ENCODE measurements at places on chromosomes 11 and 22.
A peak's percentile ranks its signal among the peaks of the same experiment; 100 is the strongest.

DNA sequence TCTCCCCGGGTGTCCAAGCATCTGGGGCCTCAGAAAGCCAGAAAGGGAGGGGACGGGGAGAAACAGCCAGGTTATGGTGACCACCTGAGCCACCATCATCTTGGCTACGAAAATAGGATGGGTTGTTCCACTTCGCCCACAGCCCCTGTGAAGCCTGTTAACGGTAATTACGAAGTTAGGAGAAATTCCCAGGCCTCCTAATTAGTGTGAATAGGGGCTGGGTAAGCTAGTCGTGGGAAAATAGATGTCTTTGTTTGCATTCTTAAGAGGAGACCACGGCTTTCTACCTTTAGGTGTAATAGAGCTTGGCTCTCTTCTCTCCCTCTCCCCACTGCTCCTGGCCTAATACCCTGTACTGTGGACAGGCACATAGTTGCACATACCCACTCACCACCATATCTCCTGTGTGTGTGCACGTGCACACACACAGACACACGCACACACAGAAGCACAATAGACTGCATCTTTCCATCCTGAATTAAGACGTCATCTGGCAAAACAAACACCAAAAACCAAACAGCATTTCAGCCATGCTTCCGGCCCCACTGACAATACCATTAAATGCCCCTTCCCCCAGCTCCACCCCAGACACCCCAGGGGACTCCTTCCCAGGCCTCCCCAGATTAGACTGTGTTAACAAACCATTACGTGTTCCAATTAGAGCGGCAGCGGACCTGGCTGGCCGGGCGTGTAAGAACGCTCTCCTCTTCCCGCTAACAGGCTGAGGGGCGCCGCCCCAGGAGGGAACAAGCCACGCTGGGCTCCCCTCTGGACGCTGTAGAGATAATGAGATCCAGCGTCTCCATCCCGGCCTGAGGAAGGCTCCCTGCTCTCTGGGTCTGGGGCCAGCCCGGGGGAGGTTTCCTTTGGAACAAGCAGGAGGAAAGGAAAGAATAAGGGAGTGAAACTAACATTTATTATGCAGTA, 72.8 kb downstream of the TP53I11 start:
- DNase-seq = no peak

DNA sequence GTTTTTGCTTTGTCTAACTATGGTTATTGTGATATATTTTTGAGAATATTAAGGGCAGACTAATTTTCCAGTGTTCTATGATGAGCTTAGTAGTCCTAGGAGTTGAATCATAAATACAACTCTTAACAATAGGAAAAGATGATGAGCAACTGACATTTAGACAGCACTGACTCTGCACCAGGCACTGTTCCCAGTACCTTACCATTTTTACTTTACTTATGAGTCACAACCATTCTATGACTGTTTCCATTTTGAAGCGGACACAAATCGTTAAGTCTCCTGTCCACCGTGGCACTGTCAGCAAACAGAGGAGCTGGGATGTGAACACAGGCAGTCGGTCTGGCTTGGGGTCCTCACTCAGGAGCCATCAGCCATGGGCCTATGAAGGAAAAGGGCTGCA, 3.4 kb upstream of the SCGB2A2 start:
- no peak for DNase-seq

GRCh38 chr22:19204640-19205039, 26.1 kb upstream of the SLC25A1 start:
- DNase-seq = no peak

- DNase-seq = no peak
Observed at GRCh38 chr11:1341928-1342524, 32.6 kb upstream of the TOLLIP start.

DNA sequence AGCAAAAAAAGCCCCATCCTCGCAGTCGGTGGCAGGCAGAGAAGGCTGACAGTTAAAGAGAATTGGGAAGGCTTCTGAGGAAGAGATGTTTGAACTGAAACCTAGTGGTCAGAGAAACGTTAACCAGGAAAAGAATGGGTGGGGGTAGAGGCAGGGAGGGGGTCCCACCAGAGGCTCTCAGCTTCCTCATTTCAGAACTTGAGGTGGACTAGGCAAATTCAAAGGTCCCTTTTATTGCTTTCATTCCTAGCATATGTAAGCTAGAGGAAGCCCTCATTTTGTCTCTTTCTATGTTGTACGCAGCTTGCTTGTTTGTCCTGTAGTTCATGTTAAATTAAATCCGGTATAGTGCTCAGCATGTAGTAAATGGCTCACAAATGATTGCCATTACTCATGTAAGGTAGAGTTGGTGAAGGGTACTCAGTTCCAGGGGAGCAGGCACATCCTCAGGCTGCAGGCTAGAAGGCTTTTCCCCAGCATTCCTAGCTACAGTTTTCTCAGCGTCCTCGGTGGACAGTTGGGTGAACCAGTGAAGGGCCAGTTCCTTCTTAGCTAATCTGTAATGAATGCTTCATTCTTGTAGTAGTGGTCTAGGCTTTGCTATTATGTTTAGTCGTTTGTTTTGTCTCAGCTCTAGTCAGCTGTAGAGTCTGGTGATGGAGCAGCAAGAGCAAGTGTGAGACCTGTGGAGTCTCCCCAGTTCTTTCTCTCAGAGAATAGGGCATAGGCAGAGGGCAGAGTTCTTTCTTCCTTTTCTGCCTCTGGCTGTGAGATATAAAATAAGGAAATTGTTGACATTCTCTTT, 58.6 kb downstream of the UVRAG start:
- DNase-seq = no peak

GRCh38 chr11:77202941-77203900, 75.2 kb downstream of the MYO7A start:
- no peak for DNase-seq

DNA sequence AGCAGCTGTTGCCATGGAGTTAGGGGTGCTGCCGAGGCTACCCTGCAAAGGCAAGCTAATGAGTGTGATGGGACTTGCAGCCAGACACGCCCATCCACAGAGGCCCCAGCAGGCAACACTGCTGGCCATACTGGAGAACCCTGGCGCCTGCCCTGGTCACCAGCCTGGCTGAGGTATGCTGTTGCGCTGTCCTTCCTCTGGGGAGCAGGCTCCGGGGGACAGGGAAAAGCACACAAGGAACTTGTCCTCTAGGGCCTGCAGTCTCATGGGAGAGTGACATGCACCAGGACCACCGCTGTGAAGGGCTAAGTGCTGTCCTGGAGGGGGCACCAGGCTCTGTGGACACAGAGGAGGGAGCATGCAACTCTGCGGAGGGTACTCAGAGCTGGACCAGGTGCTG, 35.8 kb downstream of the TOM1 start:
- DNase-seq = no peak

- no peak for DNase-seq
Observed at GRCh38 chr11:95547186-95547585, 242.4 kb downstream of the FAM76B start.

DNA sequence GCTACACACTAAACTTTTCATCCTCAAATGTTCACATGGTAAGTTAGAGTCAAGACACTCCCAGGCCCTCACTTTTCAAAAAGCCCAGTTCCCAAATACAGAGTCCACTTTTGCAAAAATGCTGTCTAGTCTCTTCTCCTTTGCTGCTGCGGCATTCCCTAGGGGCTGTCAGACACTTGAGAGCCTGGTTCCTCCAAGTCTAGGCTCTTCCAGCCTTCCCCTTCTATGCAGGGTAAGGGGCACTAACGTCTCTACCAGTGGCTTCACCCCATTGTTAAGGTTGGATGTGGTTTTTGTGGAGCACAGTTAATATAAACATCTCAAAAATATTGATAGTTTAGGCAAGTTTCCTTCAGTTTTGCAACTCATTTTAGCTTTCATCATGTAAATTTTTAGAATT, 181.5 kb downstream of the KIF18A start:
- DNase-seq = no peak

DNA sequence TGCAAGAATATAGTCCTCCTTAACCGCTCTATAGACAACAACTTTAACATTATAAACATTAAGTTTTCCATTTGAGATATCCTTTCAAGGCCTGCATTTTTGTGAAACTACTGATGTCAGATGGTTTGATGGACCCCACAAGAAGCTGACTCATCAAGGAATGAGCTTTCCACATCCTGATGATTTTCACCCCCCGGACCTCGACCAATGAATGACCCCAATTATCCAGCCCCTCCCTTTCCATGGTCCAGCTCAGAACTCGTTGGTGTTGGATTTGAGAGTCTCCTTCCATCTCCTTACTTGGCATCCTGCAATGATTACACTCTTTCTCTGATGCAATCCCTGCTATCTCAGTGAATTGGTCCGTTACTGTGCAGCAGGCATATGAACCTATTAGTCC, 31.8 kb upstream of the GUCY1A2 start:
- DNase-seq = no peak

- DNase-seq = no peak
Observed at GRCh38 chr11:65429068-65429681, 6.6 kb downstream of the NEAT1 start.

DNA sequence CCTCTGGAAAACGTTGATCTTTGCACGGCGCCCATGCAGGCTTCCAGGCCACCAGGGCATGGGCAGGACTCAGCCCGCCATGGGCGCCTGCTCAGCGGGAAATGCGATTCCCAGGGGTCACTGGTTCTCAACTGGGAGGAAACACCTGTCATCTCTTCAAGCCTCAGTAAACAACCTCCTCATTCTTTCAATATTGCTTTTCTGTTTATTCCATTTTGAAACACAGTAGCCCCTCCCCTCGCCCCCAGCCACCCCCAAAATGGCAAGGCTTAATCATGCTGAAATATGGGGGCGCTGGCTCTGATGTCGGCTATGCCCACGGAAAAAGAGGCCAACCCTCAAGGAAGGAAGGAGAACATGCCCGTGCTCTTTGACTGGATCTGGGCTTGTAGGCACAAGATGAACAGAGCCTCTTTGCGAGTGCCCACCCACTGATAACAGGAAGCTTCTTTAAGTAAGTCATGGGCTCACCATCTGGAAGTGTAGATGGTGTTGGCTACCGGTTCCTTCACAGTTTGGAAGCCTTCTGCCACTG, 594 bp upstream of the POU2AF1 start:
- no peak for DNase-seq

GRCh38 chr22:31068970-31069369, 12.1 kb upstream of the SMTN start:
- no peak for DNase-seq

GRCh38 chr11:117606211-117606610, 190.8 kb downstream of the DSCAML1 start:
- no peak for DNase-seq

GRCh38 chr22:22397292-22397870, 111.2 kb downstream of the ZNF280B start:
- no peak for DNase-seq

DNA sequence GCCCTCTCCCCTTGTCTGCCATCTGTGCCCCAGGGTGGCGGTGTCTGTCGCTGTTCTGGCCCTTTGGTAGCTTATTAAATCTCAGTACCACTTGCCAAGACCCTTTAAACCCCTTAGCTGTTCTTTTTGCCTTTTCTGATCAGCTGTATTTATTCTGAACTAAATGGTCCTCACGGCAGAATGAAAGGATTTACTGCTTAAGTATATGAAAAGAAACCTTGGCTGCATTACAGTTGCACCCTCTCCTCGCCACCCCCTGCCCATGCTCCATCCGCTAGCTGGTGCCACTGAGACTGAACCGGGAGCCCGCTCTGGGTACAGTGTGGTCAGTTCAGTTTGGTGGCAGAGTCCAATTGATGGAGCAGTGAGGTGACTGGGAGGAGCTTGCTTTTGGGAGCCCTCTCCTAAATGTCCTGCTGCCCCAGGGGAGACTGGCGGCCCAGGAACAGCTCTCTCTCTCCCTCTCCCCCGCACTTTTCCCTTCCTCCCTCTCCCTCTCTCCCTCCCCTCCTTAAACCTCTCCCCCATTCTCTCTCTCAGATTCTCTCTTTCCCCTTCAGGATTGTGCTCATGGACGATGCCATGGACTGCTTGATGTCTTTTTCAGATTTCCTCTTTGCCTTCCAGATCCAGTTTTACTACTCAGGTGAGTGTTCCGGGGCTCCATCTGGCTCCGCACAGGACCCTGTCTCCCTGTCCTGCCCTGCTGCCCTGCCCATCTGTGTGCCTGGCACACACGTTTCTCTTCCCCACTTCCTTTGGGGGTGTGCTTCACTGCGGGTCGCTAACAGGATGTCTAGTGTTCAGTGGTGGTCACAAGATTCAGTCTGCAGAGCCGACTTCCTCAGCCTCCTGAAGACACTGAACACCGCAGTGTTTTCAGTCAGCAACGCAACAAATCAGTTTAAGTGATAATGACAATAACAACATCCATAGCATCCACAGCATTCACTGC, 21.8 kb downstream of the ARFGAP2 start:
- no peak for DNase-seq

GRCh38 chr11:120709808-120710207, 198.3 kb downstream of the GRIK4 start:
- no peak for DNase-seq

DNA sequence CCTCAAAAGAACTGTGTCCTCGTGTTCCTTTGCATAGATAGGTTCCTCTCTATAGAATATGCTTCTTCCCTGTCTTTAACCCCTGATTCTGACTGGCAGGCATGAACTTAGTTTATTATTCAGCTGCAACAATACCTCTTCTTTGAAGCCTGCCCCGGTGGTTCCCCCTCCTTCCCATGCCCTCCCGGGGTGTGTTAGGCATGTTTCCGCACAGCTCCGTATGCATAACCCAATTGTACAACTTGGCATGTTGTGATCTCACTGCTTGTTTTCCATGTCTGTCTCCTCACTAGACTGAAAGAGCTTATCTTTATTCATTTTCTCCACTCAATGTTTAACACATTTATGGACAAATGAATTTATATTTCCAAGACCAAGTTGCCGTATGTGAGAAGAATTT, 72.6 kb downstream of the DEPDC5 start:
- DNase-seq = no peak

- no peak for DNase-seq
Observed at GRCh38 chr22:32735526-32735925, 66.0 kb upstream of the TIMP3 start.

DNA sequence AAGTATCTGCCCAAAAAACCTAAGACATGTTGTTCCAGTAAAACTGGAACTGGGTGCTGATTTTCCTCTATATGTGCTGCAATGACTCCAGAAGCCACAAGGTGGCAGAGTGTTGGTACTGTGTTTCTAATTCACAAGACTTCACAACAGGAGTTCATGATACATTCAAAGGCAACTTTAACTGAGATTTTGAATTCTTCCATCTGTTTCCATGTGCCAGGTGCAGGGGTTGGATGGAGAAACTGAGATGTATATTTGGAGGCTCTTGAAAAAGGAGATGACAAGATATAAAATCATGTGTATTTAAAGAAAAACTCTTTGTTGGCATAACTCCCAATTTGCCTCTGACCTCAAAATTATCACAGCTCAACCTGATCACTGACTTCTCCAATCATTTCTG, 1098.6 kb upstream of the CCDC90B start:
- peak; percentile 79 for DNase-seq

GRCh38 chr11:70462818-70463477, 64.6 kb downstream of the CTTN start:
- DNase-seq = no peak

- no peak for DNase-seq
Observed at GRCh38 chr11:13010749-13011465, 1.8 kb downstream of the RASSF10 start.

- DNase-seq = no peak
Observed at GRCh38 chr11:68031144-68031464, 623 bp downstream of the NDUFS8 start.

Measured in NCI-H446 (cell line).